ENCODE measurements at places on chromosomes 7 and 10. TPM values are rescaled to one million over a fixed set of nuclear protein-coding genes. Genes with fewer than 3 reads are reported as not detected.

Gene SMARCD3
- 0.93 TPM for total RNA-seq

Gene LIPN
- not detected for total RNA-seq

Gene PPP1R17
- total RNA-seq = not detected

Gene ECHDC3
- 1.3 TPM for total RNA-seq

Gene SMO
- 0.69 TPM for total RNA-seq

Gene CLDN4
- total RNA-seq = not detected

Gene AKR1C3
- total RNA-seq = 37.0 TPM

Gene CPXM2
- total RNA-seq = not detected

Gene ACTR3C
- 12.6 TPM for total RNA-seq

- H3K4me3 ChIP-seq = no peak overlapping the region
- no peaks in the 10 kb centered on the region for H3K27me3 ChIP-seq
- H3K4me1 ChIP-seq = no peaks in the 10 kb centered on the region
- no peaks in the 10 kb centered on the region for H3K36me3 ChIP-seq
- H3K27ac ChIP-seq = no peak overlapping the region
- no peak for DNase-seq
Observed at GRCh38 chr10:116286626-116287200, 13.7 kb upstream of the GFRA1 start.

- H3K27me3 ChIP-seq = peaks cover 8% of the 10 kb centered on the region
- H3K27ac ChIP-seq = no peak overlapping the region
- H3K4me3 ChIP-seq = no peak overlapping the region
Observed at GRCh38 chr7:134948736-134949135, 37.6 kb upstream of the AGBL3 start.

DNA sequence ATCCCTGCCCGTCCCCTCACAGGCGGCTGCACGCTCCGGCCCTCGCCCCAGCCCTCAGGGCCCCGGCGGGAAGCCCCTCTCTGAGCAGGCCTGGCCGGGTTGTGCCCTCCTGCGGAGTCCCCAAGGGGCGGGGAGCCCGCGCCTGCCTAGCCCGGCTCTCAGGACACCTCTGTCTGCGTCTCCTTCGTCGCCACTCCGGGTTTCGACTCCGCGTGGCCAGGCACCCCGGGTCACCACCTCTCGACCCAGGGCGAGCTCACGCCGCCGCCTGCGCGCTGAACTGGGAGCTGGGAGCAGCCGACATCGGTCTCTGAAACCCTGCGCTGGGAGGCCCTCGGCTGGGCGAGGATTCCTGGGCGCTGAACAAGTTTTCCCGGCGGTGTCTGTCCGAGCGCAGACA is 6.2 kb upstream of the OGDHL start:
- H3K27me3 ChIP-seq = peaks cover 45% of the 10 kb centered on the region
- no peaks in the 10 kb centered on the region for H3K36me3 ChIP-seq
- no peak overlapping the region for H3K4me3 ChIP-seq
- no peaks in the 10 kb centered on the region for H3K4me1 ChIP-seq
- no peak overlapping the region for H3K27ac ChIP-seq

GRCh38 chr10:116774728-116775151 is 32.4 kb upstream of the HSPA12A start:
- H3K4me1 ChIP-seq = no peaks in the 10 kb centered on the region
- peaks cover 6% of the 10 kb centered on the region for H3K27me3 ChIP-seq
- no peak overlapping the region for H3K4me3 ChIP-seq
- no peak overlapping the region for H3K27ac ChIP-seq
- DNase-seq = no peak
- H3K36me3 ChIP-seq = no peaks in the 10 kb centered on the region

DNA sequence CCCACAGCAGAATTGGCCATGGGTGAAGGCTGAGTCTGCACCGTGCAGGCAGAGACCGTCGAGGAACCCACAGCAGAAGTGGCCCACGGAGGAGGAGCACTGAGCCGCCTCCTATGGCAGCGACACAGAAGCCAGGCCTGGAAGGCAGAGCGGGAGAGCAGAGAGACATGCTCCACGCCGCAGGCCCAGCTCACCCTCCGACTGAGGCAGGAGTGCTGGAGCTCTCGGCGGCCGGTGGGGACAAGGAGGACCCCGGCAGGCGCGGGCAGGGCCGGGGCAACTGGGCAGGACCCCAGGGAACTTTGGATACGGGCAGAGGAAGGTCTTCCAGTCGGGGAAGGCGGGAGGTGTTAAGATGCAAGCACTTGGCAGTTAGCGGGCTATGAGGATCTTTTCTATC is 420.4 kb downstream of the DNAJB6 start:
- DNase-seq = peak; percentile 49
- H3K4me1 ChIP-seq = no peaks in the 10 kb centered on the region
- no peaks in the 10 kb centered on the region for H3K36me3 ChIP-seq
- H3K27me3 ChIP-seq = no peaks in the 10 kb centered on the region
- no peak overlapping the region for H3K4me3 ChIP-seq

DNA sequence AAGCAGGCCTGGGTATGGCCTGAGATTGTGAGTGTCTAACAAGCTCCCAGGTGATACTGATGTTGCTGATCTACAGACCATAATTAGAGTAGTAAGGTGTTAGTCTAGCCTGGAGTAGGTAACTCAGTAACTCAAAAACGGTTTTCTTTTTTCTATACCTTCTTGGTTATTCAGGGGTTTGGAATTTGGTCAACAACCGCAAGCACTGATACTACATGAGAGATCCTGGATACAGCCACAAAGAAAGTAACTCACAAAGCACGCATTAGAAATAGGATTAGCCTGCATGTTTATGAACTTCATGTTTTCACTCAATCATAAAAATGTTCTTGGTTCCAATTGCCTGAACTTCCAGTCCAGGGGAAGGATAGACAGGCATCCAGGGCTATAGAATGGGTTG is 803.5 kb downstream of the MAGI2 start:
- no peaks in the 10 kb centered on the region for H3K27me3 ChIP-seq
- H3K4me3 ChIP-seq = no peak overlapping the region
- no peaks in the 10 kb centered on the region for H3K4me1 ChIP-seq
- no peaks in the 10 kb centered on the region for H3K36me3 ChIP-seq
- DNase-seq = no peak

- no peak for DNase-seq
- H3K4me3 ChIP-seq = no peak overlapping the region
- H3K27me3 ChIP-seq = peaks cover 6% of the 10 kb centered on the region
- no peaks in the 10 kb centered on the region for H3K36me3 ChIP-seq
Observed at GRCh38 chr7:42208572-42208971, 28.4 kb downstream of the GLI3 start.

- no peak overlapping the region for H3K4me3 ChIP-seq
- DNase-seq = no peak
- H3K27ac ChIP-seq = no peak overlapping the region
- H3K36me3 ChIP-seq = peaks cover 9% of the 10 kb centered on the region
Observed at GRCh38 chr7:99748846-99749579, 14.0 kb upstream of the CYP3A7 start.

DNA sequence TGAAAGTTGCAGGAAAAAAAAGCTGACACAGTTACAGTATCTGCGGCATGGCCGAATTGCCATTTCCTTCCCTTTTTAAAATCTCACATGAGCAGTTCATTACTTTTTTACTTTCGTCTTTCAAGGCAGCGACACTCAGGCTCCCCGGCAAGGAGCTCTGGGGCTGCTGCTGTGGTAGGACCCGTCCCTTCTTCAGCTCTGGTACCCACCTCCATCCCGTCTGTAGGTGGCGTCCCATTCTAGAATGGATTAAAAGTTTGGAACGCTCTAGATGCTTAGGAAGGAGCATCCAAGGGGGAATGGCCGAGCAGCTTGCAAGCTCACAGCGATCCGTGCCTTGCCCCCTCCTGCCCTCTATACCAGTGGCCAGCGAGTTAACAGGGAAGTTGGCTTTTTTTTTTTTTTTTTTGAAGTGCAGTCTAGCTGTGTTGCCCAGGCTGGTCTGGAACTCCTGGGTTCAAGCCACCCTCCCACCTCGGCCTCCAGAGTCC is 22.8 kb upstream of the TTYH3 start:
- DNase-seq = no peak
- peak overlapping the region; percentile 61 for H3K4me3 ChIP-seq
- peaks cover 7% of the 10 kb centered on the region for H3K4me1 ChIP-seq
- no peaks in the 10 kb centered on the region for H3K36me3 ChIP-seq

- DNase-seq = no peak
- no peak overlapping the region for H3K27ac ChIP-seq
- peaks cover 6% of the 10 kb centered on the region for H3K36me3 ChIP-seq
Observed at GRCh38 chr7:56218510-56218909, 102.3 kb upstream of the NUPR2 start.

DNA sequence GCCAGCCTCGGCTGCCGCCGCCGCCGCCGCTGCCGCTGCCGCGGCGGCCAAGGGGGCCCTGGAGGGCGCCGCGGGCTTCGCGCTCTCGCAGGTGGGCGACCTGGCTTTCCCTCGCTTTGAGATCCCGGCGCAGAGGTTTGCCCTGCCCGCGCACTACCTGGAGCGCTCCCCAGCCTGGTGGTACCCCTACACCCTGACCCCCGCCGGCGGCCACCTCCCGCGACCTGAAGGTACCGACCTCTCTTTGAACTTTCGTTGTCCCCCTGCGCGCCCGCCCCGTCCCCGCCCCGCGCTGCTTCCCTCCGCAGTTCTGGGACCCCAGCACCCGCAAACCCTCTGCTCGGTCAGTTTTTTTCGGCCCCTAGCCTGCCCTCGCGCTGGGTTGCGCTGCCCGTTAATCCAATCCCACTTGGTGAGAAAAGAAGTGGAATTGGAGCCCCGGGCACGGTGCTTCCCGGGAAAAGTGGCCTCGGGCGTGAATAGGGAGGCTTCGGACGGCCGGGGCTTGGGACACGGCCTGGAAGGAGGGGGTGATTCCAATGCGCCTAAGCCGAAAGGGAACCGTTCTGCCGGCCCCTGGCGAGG is 543 bp downstream of the HMX3 start:
- H3K27ac ChIP-seq = no peak overlapping the region
- peaks cover 44% of the 10 kb centered on the region for H3K27me3 ChIP-seq
- peaks cover 27% of the 10 kb centered on the region for H3K4me1 ChIP-seq
- DNase-seq = no peak
- peak overlapping the region; percentile 84 for H3K4me3 ChIP-seq

DNA sequence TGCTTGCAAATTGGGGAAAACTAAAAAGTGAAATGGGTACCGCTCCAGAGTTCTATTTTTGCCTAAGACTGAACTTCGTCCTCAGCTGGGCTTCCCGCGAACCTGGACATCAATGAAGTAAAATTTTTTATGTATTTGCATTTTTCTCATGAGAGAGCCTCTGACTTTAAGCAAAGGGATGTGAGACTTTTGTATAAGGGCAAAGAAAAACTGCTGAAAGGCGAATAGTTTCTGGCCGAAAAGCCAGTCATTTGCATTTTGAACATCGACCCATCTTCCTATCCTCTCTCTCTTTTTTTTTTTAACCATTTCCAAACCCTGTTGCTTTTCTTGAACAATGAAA is 573 bp downstream of the PMPCB start:
- peaks cover 9% of the 10 kb centered on the region for H3K27me3 ChIP-seq
- no peak for DNase-seq
- no peaks in the 10 kb centered on the region for H3K36me3 ChIP-seq
- peaks cover 29% of the 10 kb centered on the region for H3K4me1 ChIP-seq
- peak overlapping the region; percentile 95 for H3K27ac ChIP-seq

GRCh38 chr10:92187101-92187500 is 103.8 kb downstream of the CPEB3 start:
- no peak for DNase-seq
- H3K4me1 ChIP-seq = no peaks in the 10 kb centered on the region
- no peaks in the 10 kb centered on the region for H3K27me3 ChIP-seq
- no peaks in the 10 kb centered on the region for H3K36me3 ChIP-seq

DNA sequence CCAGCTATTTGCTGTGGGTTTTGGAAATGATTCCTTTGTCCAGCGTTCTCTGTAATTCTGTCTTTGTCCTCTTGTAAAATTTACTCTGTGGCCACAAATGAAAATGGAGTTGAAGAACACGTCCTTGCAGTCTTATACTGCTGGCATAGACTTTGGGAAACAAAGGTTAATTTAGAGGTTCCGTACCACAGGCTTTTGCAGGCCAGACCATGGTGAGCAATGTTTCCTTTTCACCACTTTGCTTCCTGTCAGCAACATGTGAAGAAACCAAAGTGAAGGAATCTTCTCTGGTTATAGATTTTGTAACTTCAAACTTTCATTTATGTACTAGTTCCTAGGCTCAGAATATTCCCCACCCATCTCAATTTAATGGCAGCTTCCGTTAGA is 488.5 kb downstream of the MDFIC start:
- H3K36me3 ChIP-seq = no peaks in the 10 kb centered on the region
- H3K27me3 ChIP-seq = no peaks in the 10 kb centered on the region
- H3K27ac ChIP-seq = peak overlapping the region; percentile 78
- H3K4me3 ChIP-seq = peak overlapping the region; percentile 50
- H3K4me1 ChIP-seq = peaks cover 26% of the 10 kb centered on the region

DNA sequence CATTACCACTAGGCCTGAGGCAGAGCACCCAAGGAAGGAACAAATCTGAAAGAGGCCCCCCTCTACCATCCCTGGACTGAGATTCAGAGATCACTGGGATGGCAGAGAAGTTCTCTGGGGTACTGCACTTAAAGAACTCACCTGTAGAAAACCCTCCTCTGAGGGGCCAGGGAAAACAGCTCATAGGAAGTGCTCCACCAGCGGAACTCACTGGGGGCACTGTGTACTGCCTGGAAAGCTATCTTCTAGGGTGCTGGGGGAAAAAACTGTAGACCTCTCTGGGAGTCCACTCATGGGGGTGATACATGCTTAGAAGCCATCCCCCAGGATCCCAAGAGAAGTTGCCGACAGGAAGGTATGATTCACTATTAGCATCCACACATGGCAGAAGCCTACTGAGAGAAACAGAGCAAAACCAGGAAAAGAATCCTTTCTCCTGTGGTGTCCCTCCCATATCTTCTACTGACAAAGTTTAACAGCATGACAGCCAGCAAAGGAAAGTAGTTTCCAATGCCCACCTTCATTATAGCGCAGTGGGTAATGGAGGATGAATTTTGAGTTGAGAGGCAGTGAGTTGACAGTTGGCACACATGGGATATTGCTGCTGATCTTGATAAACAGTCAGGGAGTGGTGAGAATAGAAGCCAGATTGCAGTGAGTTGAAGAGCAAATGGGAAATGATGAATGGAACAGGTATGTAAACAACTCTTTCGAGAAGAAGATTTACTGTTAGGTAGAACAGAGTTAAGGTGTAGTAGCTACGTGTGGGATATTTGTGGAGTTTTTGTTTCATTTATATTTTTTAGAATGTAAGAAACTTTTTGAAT is 20.9 kb downstream of the ANKIB1 start:
- H3K4me3 ChIP-seq = no peak overlapping the region
- DNase-seq = no peak
- no peak overlapping the region for H3K27ac ChIP-seq
- no peaks in the 10 kb centered on the region for H3K27me3 ChIP-seq

- H3K4me3 ChIP-seq = no peak overlapping the region
- no peaks in the 10 kb centered on the region for H3K27me3 ChIP-seq
- no peak overlapping the region for H3K27ac ChIP-seq
Observed at GRCh38 chr10:12757351-12757750, 244.2 kb downstream of the CCDC3 start.

- H3K4me3 ChIP-seq = no peak overlapping the region
- no peaks in the 10 kb centered on the region for H3K4me1 ChIP-seq
- no peak for DNase-seq
- no peaks in the 10 kb centered on the region for H3K27me3 ChIP-seq
- no peak overlapping the region for H3K27ac ChIP-seq
Observed at GRCh38 chr7:18896343-18896975, 221.0 kb downstream of the TWIST1 start.

- H3K27ac ChIP-seq = no peak overlapping the region
- H3K4me3 ChIP-seq = no peak overlapping the region
- no peak for DNase-seq
- H3K4me1 ChIP-seq = no peaks in the 10 kb centered on the region
Observed at GRCh38 chr10:94133239-94133638, 139.5 kb downstream of the PLCE1 start.
